ENCODE measurements at places on chromosomes 3 and 15. TPM values are rescaled to one million over a fixed set of nuclear protein-coding genes. Genes with fewer than 3 reads are reported as not detected.

The GAP43 gene
- total RNA-seq: not detected

DNA sequence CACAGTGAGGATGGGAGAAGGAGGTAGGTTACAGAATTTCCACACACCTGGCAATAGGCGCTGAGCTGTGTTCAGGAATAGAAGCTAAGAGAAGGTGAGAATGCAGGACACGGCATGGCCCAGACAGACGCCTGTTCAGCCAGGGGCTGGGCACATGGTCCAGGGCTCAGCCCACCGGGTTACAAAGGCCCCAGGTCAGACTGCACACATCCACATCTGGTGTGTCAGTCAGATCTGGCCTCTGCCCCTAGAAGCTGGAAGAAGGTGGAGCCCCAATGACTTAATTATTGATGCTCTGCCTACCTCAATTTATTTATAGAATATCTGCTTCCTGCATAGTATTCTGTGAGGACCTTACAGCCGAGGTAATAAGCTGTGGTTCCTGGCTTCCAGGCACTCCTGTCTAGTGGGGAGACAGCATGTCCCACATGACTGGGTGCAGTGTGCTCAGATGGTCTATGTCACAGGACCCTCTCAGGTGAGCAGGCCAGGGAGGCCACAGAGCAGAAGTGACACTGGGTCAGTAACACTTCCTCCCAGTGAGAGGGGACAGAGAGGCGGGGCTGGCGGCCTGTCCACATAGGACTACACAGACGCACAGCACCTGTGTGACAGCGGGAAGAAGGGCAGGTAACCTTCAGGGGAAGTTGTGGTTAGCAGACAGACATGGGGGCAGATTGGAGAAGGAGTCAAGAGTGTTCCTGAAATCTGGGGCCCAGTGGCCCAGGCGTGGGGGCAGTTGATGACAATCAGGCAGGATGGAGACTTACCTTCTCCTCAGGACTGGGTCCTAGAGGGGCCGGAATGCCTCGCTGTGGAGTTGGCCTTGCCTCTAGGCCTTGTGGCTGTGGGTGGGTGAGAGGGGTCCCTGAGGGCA lies 38.6 kb upstream of the PLXNA1 start:
- no peaks in the 10 kb centered on the region for H3K36me3 ChIP-seq
- DNase-seq: no peak
- H3K27ac ChIP-seq: no peak overlapping the region
- peaks cover 8% of the 10 kb centered on the region for H3K4me1 ChIP-seq
- peaks cover 4% of the 10 kb centered on the region for H3K27me3 ChIP-seq

DNA sequence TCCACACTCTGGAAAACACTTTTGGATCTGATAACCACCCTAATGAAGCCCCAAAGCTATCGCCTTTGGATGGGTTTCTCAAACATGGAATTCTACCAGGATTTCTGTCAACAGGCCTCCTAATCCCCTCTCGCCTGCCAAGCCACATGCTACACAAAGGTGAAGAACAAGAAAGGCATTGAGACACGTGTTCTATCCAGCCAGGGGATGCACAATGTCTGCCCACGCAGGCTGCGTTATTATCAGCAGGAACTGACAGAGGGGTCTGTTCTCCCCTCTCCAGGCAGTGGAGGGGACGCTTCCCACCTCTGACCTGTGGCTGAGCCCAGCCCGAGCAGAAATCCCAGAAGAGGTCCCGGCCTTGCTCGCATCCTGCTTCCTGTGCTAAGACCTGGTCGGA lies 45.4 kb upstream of the THBS1 start:
- no peaks in the 10 kb centered on the region for H3K4me1 ChIP-seq
- no peak overlapping the region for H3K4me3 ChIP-seq
- H3K27ac ChIP-seq: no peak overlapping the region
- DNase-seq: no peak
- H3K27me3 ChIP-seq: peaks cover 2% of the 10 kb centered on the region

DNA sequence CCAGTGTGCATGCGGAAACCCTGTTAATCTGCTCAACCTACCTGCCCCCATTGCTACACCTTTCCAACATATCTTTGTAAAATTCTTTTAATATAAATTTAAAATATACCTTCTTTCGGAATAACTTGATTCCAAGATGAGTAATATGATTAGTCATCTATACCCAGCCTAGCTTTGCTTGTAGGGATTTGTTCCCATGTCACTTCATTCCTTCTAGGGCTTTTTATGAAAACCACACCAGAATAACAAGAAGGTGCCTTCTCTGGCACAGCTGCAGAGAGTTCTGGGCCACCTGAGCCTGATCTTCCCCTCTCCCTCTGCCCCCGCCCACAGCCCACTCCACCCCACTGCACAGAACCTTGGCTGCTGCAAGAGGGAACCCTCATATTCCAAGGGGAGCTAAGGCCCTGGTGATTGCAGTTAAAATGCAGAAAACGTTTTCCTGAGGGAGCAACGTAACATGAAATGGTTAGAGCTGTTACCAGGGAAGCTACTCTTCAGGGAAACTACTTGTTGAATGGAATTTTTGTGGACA lies 38.6 kb upstream of the HACD2 start:
- H3K27me3 ChIP-seq: no peaks in the 10 kb centered on the region
- no peaks in the 10 kb centered on the region for H3K4me1 ChIP-seq
- no peak overlapping the region for H3K4me3 ChIP-seq
- no peak for DNase-seq
- no peak overlapping the region for H3K27ac ChIP-seq

The RTP4 gene
- 17.1 TPM for total RNA-seq

DNA sequence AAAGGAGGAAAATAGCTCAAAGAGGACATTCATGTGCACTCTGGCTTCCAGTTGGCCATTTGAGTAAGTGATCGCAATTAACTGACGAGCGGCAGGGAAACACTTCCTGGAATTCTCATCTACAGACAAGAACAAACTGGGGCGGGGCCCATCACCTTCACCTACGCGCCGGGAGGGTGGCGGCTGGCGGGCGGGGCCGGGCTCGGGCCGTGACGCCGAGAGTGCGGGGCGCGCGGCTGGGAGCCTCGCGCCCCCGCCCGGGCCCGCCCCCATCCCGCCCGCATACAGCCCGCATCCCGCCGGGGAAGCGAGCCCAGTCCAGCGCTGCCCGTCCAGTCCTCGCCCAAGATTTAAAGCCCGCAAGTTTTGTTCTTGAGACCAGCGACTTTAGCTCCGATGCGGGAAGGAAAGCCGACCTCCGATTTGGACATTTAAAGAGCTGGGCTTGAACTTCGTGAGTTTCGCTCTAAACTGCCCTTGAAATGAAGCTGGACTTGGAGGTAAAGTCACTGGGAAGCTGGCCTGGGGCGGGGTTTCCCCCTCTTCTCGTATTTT lies at the start of gene B3GNT5:
Gene B3GNT5 (plus strand): TSS at position 281 of the 555 bp plus-strand sequence. CDS start 16,546 bp downstream, outside the sequence.
- H3K4me3 ChIP-seq: peak within 1 kb of the TSS; percentile 73
- H3K27ac ChIP-seq: no peak within 1 kb of the TSS
- peaks cover 3% of the 10 kb centered on the region for H3K4me1 ChIP-seq
- H3K36me3 ChIP-seq: no peaks in the 10 kb centered on the region
- H3K27me3 ChIP-seq: peaks cover 21% of the 10 kb centered on the region

GRCh38 chr15:32679298-32679690 lies 37.8 kb downstream of the SCG5 start:
- H3K27me3 ChIP-seq: no peaks in the 10 kb centered on the region
- peaks cover 15% of the 10 kb centered on the region for H3K36me3 ChIP-seq
- peaks cover 10% of the 10 kb centered on the region for H3K4me1 ChIP-seq
- H3K27ac ChIP-seq: no peak overlapping the region

- no peak for DNase-seq
- H3K4me1 ChIP-seq: no peaks in the 10 kb centered on the region
- no peak overlapping the region for H3K27ac ChIP-seq
- no peaks in the 10 kb centered on the region for H3K27me3 ChIP-seq
Measured at GRCh38 chr3:10957976-10958749, 34.4 kb upstream of the SLC6A1 start.

DNA sequence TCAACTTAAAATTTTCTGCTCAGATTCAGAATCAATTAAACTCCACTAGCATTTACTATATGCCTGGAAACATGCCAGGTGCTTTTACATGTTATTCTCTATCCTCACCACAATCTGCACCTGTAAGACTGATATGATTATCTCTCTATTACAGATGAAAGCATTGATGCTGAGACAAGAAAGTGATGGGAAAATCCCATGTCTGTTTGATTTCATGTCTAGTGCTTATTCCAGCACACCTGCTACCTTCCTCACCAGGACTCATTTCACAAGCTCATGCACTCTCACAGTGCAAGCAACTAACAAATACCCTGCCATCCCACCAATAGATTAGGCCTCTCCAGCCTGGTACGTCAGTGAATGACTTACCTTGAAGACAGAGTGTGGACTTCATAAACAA lies 25.0 kb upstream of the BCL6 start:
- H3K27ac ChIP-seq: peak overlapping the region; percentile 18
- no peak for DNase-seq
- peaks cover 32% of the 10 kb centered on the region for H3K4me1 ChIP-seq

DNA sequence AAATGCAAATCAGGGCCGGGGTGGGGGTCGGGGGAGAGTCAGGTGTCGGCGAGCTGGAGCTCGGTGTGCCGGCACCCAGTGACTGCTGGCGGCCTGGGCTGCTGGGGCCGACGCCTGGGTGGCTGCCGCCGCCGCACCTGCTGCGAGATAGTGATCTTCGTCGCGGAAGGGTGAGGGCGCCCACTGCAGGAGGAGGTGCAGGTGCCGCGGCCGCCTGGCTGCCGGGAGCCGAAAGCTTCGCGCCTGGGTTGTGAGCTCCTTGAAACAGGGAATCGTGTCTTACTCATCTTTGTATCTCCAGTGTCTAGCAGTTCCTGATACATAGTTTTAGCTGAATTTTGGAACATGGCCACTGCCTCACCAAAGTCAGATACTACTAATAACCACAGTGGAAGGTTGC lies 64.0 kb upstream of the CPOX start:
- no peak overlapping the region for H3K4me3 ChIP-seq
- H3K36me3 ChIP-seq: no peaks in the 10 kb centered on the region
- peaks cover 3% of the 10 kb centered on the region for H3K4me1 ChIP-seq
- H3K27ac ChIP-seq: no peak overlapping the region
- peak; percentile 56 for DNase-seq

The ALPK3 gene
- 0.28 TPM for total RNA-seq

- H3K4me1 ChIP-seq: peaks cover 24% of the 10 kb centered on the region
- no peak overlapping the region for H3K27ac ChIP-seq
- no peak overlapping the region for H3K4me3 ChIP-seq
- H3K36me3 ChIP-seq: peaks cover 2% of the 10 kb centered on the region
Measured at GRCh38 chr15:82969353-82969752, 16.7 kb upstream of the RAMAC start.

DNA sequence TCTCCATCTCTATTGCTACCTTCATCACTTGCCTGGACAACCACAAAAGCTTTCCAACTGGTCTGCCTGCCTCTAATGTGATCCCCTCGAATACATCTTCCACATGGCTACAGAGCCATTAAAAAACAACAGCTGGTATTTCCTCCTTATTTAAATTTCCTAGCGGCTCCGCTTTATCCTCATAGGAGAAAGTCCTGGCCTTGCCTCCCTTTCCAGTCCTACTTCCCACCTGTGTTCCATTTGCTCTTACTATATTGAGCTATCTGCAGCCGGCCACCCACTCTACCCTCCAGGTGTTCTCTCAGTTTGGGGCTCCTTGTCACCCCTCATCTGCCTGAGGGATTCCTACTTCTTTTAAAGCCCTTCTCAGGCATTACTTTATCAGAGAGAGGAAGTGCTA lies 49.7 kb upstream of the TSPAN3 start:
- H3K27ac ChIP-seq: no peak overlapping the region
- H3K27me3 ChIP-seq: no peaks in the 10 kb centered on the region
- peaks cover 3% of the 10 kb centered on the region for H3K36me3 ChIP-seq
- H3K4me1 ChIP-seq: peaks cover 8% of the 10 kb centered on the region

DNA sequence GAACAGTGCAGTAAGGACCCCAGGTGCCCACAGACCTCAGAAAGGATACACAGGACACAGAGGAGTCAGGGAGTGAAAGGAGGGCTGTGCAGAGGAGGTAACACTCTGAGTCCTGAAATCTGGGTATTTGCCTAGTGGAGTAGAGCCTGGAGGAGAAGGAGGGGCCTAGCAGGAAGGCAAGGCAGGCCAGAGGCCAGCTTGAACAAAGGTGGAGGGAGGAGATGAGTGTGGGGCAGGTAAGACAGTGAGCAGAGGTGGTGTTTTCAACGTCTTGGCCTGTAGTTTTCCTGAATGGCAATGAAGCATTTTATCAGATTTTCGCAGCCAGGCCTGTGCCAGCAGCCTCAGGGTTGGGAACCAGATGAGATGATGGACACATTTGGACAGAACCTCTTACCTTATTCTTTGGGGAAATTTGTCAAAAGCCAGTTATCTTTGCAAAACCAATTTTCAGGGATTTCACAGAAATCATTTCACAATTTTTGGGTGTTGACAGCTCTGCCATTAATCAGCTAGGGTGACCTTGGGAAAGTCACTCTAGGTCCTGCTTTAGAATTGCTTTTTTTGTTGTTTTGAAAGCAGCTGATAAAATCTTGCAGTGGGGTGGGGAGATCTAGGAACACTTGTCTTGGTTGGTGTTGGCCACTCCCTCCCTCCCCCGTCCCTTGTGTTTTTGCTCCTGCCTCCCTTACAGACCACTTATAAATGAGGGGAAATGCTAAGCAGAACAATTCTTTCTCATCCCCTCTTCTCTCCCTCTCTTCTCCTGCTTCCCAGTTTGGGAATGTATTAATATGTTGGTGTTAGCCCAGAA lies 38.4 kb downstream of the SPSB4 start:
- H3K36me3 ChIP-seq: no peaks in the 10 kb centered on the region
- no peak overlapping the region for H3K4me3 ChIP-seq
- H3K27me3 ChIP-seq: no peaks in the 10 kb centered on the region
- DNase-seq: no peak

GRCh38 chr3:4219227-4219568 lies 84.0 kb upstream of the SETMAR start:
- H3K4me3 ChIP-seq: no peak overlapping the region
- H3K36me3 ChIP-seq: peaks cover 3% of the 10 kb centered on the region
- no peak overlapping the region for H3K27ac ChIP-seq
- no peaks in the 10 kb centered on the region for H3K27me3 ChIP-seq
- H3K4me1 ChIP-seq: no peaks in the 10 kb centered on the region
- no peak for DNase-seq

DNA sequence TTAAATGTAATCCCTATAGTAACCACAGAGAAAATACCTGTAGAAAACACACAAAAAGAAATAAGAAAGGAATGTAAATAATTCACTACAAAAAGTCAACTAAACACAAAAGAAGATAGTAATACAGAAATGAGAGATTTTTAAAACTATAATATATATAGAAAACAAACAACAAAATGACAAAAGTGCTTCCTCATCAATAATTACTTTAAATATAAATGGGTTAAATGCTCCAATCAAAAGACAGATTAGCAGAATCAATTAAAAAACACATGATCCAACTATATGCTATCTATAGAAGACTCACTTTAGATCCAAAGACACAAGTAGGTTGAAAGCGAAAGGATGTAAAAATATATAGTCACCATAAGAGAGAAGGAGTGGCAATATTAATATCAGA lies 45.8 kb downstream of the FRMD5 start:
- DNase-seq: no peak
- H3K27me3 ChIP-seq: peaks cover 28% of the 10 kb centered on the region
- no peaks in the 10 kb centered on the region for H3K4me1 ChIP-seq
- H3K4me3 ChIP-seq: no peak overlapping the region

DNA sequence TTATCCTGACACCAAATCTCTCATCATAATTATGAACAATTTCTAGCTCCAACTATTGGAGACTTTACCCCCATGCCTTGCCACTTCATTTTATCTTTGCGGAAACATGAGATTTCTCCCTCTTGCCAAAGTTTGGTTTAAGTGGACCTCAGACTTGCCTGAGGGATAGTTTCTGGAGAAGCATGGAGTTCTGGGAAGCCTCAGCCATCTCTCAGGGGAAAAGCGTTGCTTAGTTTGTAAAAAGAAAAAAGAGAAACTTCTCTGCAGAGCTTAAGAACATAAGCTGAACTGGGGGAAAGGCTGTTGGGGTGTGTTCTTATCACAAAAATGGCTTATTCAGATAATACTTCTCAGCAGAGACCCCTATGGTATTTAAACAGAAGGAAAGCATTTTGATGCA lies 347.4 kb upstream of the ADAMTS9 start:
- H3K4me3 ChIP-seq: no peak overlapping the region
- H3K36me3 ChIP-seq: no peaks in the 10 kb centered on the region
- no peaks in the 10 kb centered on the region for H3K27me3 ChIP-seq
- no peak overlapping the region for H3K27ac ChIP-seq
- no peak for DNase-seq

The UQCC5 gene
- total RNA-seq: 12.8 TPM

Measured in activated naive CD8-positive, alpha-beta T cell treated with anti-CD3 and anti-CD28 coated beads, Interleukin-2, amount 10 ng/mL, durations not matched to agents 7 days and 5 days (primary cell).